Liver (tissue), 10 donors: ENCODE measurements at places on chromosomes 5 and 9. TPM values are rescaled to one million over a fixed set of nuclear protein-coding genes. Genes with fewer than 3 reads are reported as not detected.

GRCh38 chr9:121262423-121262822, 5.5 kb upstream of the GSN start:
- DNase-seq, result no peak

- DNase-seq, result no peak
Measured at GRCh38 chr9:95441081-95441480, 75.7 kb downstream of the PTCH1 start.

GRCh38 chr9:133421615-133422542, at the start of gene ADAMTS13:
Gene ADAMTS13, plus strand, starts transcription at chr9:133422367. Its CDS starts 77 bp downstream, at chr9:133422444.
- no peak for DNase-seq

DNA sequence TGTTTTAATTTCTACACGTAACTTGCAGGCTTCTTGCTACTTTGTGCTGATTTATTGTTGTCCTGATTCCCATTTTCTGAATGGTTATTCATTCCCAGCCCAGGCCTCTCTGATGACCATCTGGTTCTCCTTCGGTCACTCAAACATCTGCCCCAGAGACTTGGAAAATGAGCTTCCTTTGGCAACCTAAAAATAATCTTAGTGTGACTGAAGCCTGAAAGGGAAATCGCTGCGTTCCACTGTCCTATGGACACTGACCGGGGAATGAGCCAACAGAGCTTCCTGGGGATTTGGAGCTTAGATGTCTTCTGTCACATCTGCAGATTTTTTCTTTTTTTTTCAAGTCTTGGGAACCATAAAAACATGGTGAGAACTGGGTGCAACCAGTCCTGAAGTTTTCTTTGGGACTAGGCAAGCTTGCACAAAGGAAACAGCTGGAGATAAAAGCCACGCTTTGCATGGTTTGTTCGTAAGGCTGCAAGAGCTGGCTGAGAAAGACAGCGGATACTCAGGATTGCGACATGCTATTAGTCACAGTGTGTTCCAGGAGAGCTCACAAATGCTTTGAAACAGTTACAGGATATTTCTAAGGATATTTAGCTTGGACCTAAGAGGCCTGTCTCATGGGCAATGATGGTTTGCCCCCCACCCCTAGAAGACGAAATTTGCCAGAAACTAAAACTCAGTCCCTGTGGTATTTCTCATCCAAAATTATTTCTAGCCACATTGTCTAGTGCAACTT, 146.2 kb downstream of the GOLPH3 start:
- no peak for DNase-seq

DNA sequence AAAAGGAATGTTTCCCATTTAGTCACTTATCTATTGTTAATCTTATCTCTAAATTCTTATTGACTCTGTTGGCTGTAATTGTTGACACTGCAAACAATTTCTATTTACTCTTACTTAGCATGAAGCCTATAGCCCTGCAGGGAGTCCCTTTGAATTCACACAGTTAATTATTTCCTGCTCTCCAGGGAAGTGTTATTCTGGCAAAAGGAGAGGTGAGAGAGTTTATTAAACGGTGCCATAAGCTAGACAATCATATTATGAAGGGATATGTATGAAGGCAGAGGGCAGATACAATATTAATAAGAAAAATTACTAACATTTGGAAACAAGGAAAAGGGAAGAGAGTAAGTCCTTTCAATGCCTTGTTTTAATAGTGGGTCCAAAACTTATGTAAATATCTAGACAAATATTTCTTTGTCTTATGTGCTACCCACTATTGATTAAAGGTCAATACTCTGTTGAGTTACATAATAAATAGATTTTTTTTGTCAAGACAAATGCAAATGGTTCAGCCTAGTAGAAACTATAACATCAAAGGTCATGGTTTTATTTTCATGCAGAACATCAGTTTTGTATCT, 107.1 kb downstream of the CDH18 start:
- no peak for DNase-seq

GRCh38 chr5:149227168-149227826, 44.4 kb upstream of the AFAP1L1 start:
- DNase-seq, result no peak

- DNase-seq, result no peak
Measured at GRCh38 chr5:7852988-7853387, 2.1 kb upstream of the CFAP90 start.

DNA sequence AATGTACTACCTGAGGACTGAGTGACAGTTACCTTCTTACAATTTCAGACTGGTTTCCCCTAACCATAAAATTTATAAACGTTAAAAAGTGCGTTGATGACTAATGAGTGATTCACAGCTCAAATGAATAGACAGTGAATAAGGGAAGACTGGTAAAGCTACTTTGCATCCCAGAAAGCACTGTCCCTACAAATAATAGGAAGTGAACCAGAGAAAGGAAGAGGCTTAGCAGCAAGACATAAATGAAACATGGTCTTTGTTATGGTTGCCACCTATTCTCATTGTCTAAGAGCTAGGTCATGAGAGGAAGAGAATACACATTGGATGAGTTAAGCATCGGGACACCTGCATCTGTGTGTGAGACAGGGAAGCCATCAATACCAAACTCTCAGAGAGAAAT, 849.2 kb downstream of the TAF11L14 start:
- DNase-seq, result no peak

- no peak for DNase-seq
Measured at GRCh38 chr5:41264019-41264418, 50.7 kb upstream of the C6 start.

- DNase-seq, result no peak
Measured at GRCh38 chr5:60763061-60763460, 63.1 kb upstream of the DEPDC1B start.

GRCh38 chr5:169106911-169107706, 193.8 kb downstream of the SLIT3 start:
- no peak for DNase-seq

GRCh38 chr5:56343988-56344387, 110.9 kb upstream of the ANKRD55 start:
- DNase-seq, result no peak

DNA sequence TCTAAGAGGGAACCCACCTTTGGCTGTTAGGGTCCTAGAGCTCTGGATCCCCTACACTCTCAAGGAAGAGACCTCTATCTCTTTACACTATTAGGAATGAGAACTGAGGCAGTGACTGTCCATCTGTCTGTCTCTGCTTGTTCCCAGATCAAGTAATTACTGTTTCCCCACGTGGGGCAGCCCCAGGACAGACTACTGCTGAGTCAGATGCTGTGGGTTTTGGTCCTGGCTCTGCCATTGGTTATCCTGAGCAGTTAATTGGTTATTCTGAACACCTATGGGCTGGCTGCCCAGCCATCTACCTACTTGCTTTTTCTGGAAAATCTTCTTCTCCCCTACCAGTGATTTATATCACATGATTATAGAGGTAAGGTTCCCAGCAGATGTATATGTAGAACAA, 33.3 kb downstream of the FBXO10 start:
- no peak for DNase-seq

- no peak for DNase-seq
Measured at GRCh38 chr9:129838707-129839259, 3.5 kb downstream of the USP20 start.

DNA sequence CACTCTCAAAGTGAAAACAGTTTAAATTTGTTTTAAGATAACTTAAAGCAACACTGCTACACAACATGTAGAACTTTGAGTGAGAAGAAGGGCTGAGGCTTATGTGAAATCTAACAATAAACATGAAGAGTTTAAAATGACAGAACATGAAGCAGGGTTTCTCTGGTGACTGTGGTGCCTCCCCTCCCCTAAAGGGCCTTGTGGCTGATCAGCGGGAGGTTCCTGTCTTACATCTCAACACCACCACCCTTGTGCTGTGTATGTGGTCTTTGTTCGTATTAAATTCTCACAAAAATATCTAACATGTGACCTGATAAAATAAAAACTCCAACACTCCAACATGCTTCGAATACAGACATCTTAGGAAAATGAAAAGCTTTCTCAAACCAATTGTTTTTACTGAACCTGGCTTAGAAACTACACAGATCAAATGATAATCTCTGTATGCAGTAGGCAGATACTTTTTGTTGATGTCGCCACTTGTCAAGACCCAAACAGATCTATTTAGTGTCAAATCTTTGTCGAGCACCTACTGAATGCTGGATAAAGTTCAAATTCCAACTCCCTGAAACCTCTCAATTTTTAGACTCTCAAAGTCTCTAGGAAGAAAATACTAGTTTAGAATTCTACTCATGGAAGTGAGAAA, 9.9 kb upstream of the IQGAP2 start:
- no peak for DNase-seq

Gene IFNA21
- not detected for total RNA-seq

Gene DMRT3
- not detected for total RNA-seq

Gene IFNB1
- not detected for total RNA-seq

Gene IRX4
- total RNA-seq, result not detected

Gene ADAMTS13
- total RNA-seq, result 11.5 TPM

Gene KIF24
- 0.17 TPM for total RNA-seq

Gene GTF3C5
- 26.2 TPM for total RNA-seq

Gene ZNF608
- 7.6 TPM for total RNA-seq
